Esophagus squamous epithelium (tissue), 5 donors: ENCODE measurements at places on chromosomes 16 and 17.

- DNase-seq, result no peak
Measured at GRCh38 chr16:20089246-20089965, 15.7 kb upstream of the GPR139 start.

- no peak for DNase-seq
Measured at GRCh38 chr17:83190004-83190385, 110.6 kb downstream of the METRNL start.

DNA sequence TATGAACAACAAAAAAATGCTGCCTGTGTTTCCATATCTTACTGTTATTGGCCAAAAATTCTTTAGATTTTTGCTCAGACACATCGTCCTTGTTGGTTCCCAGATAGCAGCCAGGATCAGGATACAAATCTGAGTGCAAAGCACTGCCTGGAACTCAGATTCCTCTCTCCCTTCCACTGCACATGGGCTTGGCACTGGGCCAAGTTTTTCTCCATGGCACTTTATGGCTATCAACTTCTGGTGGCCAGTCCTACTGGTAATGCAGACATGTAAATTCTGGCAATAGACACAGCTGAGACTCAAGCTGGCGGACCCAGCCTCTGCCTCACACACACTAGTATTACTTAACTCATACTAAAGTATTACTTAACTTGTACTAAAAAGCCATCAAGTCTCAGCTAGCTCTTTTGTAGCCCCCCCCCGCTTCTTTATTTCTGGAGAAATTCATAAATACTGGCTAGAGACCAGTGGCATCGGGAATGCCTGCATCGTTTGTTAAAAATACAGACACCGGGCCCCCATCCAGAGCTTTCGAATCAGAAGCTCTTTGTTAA is 181.2 kb upstream of the COX10 start:
- DNase-seq, result no peak

DNA sequence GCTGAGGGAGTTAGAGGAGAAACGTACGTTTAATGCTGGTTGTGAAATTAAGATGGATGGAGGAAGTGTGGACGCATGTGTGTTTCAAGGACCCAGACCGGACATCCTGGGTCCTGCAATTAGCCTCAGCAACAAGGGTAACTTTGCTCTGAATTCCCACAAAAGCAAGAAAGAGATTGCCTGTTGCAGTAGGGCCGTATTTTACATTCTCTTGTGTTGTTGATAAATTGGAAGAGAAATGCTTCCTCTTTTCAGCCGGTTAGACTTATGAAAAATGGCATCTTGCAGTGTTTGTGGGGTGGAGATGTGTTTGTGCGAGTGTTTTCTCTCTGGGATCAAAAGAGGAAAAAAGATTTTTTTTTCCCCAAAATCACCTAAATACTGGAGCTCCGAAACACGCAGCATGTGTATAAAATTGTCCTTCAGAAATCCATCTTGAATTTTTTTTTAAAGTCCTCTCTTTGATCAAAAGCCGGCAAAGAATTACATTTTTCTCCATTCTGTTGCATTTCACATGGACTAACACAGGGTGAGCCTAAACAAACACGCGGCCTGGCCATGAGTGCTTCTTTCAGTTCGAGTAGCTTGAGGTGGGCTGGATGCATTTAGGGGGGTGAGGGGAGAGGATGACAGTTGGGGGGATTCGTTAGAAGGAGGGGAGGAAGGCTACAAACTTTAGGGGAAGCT is 251.6 kb downstream of the C16orf95 start:
- DNase-seq, result no peak

- no peak for DNase-seq
Measured at GRCh38 chr16:19119564-19119963, 5.8 kb downstream of the ITPRIPL2 start.
